ENCODE measurements at places on chromosomes 12 and 14.

GRCh38 chr14:54782751-54783659 is 119.6 kb downstream of the GCH1 start:
- DNase-seq = no peak

DNA sequence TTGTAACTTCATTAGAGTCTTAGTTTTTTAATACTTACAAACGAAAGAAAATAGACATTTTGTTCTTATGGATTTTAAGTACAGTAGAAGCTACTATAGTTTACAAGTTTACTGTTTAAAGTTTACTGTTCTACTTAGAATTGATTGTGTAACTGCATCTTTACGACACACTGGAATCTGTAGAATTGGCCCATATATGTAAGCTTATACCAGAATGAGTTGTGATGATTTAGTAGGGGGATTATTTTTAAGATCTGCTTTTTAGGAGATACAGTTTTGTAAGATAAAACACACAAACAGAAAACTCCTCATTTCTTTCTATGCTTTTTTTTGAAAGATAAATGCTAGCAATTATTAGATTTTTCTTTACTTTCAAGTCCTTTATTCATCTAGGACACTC is 30.2 kb upstream of the NAV3 start:
- no peak for DNase-seq

- no peak for DNase-seq
Measured at GRCh38 chr12:115666168-115666567, 611.3 kb downstream of the MED13L start.

DNA sequence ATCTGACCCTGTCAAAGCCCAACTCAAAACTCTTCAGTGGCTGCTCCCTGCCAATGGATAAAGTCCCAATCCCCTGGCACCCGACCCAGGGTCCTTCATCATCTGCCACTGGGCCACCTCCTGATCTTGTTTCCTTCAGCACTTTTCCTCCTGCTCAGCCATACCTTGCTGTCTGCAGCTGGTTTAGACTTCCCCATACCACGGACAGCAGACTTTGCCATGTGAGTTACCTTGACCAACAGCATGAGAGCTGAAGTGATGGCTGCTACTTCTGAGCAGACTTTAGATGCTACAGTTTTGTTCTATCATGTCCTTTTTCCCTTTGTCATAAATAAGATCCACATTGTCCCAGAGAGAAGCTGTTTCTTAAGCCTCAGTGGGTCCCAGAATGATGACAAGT is 33.3 kb upstream of the STON2 start:
- no peak for DNase-seq

DNA sequence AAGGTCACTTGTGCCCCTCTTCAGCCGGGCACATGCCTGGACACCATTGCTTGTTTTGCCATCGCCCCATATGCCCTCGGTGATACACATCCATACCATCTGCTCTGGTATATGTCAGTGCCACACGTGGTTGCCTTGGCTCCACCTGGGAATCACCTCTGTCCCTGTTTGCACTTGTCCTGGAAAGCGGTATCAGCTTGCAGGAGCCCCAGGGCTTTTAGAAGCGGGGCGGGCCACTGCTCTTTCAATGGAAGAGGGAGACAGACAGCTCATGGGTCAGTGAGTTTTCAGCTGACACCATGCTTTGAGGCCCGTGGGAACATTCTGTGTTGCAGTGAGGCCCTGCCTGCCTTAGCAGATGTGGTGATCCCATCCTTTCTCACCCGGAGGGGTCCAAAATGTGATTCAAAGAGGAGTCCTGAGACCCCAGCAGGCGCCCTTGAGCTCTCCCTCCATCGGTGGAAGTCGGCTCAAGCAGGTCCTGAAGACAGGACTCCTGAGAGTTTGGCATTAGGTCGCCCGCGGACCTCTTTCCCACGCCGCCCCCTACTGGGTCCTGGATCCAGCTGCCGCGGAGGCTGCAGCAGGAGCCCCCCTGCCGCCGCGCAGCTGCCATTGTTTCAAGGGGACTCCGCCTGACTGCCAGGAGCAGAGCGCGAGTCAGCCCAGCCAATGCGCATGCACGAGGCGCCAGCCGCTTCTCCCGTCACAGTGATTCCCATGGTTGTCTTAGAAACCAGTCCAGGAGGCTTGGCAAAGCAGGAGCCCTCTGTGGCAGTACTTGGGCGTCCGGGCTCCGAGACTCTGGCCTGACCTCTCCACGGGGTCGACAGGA is 773.2 kb upstream of the ALG10B start:
- DNase-seq = no peak

DNA sequence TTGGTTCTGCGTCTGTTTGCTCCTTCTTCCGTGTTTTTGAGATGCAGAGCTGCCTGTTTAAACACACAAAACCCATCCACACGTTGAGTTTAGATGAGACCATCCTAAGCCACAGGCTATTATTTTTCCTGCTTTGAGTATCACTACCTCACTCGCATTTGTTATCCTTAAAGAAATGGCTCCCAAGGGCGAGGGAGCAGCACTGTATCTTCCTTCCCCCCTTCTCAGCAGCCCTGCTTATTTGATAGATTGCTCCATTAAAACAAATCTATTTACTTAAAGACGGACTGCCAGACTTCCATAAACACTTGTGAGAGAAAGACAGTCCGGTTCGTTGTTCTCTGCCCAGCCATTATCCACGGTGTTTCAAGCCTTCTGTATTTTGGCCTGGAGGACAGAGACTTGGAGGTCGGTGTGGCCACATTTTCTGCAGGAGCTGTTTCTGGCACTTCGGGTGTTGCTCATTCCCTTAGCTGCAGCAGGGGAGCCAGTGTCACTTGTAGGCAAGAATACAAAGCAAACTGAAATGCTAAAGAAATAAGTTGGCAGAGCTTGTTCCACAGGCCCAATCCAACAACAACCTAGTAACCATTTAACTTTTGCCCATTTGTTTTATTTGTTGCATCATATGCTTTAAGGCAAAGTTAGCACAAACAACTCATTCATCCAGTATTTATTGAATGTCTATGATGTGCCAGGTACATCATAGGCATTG is 275.4 kb downstream of the TTC6 start:
- no peak for DNase-seq

DNA sequence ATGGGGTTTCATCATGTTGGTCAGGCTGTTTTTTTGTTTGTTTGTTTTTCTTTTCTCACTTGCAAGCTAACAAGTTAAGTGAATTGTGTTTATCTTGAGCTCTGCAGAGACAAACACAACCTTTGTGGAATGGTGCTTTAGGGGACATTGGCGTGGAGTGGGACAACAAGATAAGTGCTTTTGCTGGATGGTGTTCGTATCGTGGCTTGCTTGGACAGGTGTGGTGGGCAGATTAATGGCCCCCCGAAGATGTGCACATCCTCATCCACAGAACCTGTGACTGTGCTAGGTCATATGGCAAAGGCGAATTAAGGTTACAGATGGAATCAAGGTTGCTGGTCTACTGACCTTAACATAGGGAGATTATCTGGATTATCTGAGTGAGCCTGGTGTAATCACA is 7.0 kb downstream of the MLXIP start:
- no peak for DNase-seq

Measured in epithelial cell of proximal tubule (primary cell).